HFF-Myc (cell line): ENCODE measurements at places on chromosomes 11 and 22.

- DNase-seq: no peak
Observed at GRCh38 chr22:29787371-29787980, 20.3 kb downstream of the UQCR10 start.

DNA sequence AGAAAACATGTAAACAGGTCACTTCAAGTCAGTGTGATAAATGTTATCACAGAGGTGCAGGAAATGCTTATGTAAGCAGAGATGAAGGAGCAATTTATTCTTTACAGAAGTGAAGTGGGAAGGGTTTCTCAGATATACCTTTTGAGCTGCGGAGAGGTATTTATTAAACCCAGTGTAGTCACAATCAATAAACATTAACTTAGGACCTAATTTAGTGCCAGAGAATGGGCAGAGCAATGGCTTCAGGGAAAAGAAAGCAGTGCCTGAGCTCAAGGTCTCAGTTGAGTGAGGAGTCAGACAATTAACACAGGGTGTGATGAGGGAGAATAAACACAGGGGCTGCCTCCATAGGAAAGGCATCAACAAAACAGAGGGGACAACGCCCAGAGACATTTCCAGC is 1.9 kb downstream of the MS4A5 start:
- no peak for DNase-seq

DNA sequence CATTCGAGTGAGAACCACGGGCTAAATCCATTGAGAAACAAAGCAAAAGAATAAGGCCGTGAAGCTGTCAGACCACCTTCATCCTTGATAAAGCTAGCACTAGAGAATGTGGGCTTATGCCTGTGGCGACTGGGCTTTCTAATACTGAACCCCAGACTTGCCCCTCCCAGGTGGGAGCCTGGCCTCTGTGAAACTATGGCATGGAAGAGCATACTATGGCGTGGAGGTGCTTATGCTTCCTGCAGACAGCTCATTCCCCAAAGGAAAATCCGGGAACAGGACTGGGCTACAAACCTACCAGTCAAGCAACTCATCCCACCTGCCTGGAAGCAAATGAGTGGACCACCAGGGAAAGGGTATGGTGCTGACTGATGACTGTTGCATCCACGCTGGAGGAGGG is 92.4 kb downstream of the ZC3H12C start:
- DNase-seq: no peak

- no peak for DNase-seq
Observed at GRCh38 chr11:115060840-115061239, 382.5 kb downstream of the NXPE2 start.

DNA sequence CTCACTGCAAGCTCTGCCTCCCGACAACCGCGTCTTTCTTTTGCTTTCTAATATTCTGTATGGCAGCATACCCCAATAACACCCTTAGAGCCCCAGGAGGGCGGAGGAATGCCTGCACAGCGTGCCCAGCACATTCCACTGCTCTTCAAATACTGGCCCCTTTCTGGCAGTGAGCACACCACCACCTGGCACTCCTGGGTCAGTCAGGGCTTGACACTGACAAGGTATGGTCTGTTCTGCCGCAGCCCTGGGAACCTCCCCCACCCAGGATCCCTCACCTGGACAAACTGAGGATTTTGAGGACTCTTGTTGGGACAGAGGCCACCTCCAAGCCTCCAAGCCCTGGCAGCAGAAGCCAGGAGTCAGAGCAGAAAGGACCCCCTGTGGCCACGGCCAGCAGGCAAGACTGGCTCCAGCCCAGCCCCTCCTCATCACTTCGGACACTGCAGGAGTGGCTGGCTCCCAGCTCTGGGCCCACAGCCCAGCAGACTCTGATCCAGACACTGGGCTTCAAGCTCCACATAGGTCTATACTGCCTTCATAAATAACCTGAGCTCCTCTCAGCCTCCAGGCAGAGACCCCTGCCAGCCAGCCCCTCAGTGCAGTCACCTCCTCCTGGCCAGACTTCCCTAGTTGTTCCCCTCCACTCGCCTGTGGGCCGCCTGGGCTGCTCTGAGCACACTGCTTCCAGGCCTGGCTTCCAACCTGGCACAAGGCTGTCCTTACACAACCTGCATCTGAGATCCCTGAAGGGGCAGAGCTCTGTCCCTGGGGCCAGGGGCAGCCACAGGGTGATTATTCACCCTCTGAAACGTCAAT is 14.5 kb downstream of the CARS1 start:
- DNase-seq: no peak

GRCh38 chr11:80109652-80110051 is 668.8 kb upstream of the TENM4 start:
- DNase-seq: no peak

DNA sequence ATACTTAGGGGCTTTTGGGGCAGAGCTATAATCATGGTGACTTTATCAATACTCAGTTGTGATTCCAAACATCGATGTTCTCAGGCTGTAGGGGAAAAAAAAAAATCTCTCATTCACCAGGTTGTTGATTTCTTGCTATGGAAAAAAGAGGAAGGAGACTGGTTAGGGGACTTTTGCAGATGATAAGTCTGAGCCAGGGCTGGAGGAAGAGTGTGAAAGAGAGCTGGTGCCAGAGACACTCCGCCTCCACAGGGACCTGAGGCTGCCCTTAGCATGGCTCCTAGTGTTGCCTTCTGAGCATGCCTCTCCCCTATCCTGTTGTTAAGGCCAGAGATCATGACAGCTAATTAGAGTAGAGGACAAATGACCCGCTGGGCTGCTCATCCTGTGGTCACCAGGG is 16.9 kb downstream of the UPB1 start:
- no peak for DNase-seq

- DNase-seq: no peak
Observed at GRCh38 chr11:77876045-77876444, 55.1 kb downstream of the AAMDC start.

DNA sequence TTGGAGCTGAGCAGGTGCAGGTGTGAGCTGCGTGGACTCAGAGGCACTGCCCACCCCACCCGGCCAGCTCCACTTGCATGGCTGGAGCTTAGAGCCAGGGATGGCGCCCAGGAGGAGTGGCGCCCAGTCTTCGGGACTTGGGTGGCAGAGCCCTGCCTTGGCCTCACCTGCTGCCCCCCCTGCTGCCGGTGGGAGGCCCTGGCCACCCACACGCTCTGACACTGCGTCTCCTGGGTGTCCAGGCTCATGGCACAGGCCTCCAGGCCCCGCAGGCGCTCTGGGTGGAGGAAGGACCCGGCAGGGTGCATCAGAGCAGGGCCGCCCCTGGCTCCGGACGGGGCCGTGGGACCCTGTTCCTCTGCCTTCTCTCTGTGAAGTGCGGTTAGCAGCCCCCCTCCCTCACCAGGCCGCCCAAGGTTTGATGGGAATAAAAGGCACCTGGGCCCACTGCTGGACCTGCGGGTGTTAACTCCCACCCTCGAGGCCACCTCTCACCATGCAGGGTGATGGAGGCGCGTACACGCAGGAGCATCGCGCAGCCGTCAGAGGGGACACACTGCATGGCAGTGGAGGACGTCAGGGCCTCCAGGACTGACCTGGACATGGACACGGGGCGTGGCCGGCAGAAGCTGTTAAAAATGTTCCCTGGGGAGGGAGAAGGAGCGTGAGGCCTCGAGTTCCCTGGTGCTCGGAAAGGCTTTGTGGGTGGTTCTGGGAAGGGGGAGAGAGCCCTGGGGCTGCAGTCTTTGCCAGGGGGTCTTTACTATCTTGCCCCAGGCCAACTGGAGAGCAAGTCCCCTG is 11.8 kb downstream of the IL17REL start:
- DNase-seq: no peak

- DNase-seq: no peak
Observed at GRCh38 chr11:16745950-16746605, 7.6 kb downstream of the C11orf58 start.

GRCh38 chr11:34552270-34552669 is 38.7 kb upstream of the ELF5 start:
- no peak for DNase-seq

GRCh38 chr11:12274558-12275197 is 102.7 kb upstream of the PARVA start:
- no peak for DNase-seq

DNA sequence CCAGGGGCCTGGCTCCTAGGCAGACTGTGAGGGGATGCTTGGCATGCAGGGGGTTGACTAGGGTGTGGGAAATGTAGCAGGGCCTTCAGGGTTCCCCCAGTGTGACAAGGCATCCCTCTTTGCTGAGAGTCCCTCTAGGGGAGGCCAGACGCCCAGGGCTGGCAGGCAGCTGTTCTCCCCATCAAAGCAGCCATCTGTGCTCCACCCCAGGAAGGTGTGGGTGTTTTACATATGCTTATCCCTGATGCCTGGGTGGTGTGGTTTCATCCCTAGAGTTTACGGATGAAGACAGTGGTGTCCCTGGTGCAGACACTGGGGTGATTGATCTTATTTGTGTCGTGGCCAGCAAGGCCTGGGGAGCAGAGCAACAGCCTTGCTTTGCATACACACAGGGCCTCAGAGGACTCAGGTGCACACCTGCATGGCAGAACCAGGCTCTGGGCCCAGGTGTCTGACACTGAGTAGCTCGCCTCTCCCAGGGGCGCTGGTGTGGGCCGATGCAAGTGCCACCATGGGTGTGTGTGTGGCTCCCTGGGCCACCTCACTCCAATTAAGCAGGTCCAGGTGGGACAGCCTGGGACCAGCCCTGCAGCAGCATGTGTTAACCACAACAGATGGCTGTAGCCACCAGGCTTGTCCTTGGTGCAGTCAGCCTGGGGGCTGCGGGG is 74.2 kb downstream of the MED15 start:
- no peak for DNase-seq

DNA sequence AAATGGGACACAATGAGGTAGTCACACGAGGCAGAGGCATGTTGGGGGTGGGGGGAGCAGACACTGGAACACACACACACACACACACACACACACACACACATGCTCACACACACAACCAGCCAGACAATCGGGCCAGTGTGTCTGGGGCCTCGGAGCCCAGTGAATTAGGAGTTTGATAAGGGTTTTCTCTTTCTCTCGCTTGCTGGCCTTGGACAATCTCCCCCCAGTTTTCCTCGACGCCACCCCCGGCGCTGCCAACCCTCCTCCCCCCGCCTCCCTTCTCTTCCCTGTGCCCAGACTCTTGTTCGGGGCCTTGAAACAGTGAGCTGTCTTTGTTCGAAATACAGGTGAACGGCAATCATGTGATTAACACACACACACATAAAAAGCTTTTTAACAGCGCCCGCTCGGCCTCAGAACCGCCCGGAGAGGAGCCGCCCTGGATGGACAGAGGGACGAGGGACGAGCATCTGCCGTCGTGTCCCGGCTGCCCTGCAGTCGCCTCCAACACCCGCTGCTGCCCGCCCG is 1.5 kb upstream of the SOX10 start:
- DNase-seq: no peak

GRCh38 chr11:104151404-104152204 is 12.3 kb downstream of the PDGFD start:
- DNase-seq: no peak

GRCh38 chr22:21443057-21443734 is 24.0 kb upstream of the TMEM191C start:
- DNase-seq: no peak

GRCh38 chr11:103888541-103888951 is 147.9 kb upstream of the DDI1 start:
- DNase-seq: no peak

- no peak for DNase-seq
Observed at GRCh38 chr11:82321206-82321605, 412.5 kb downstream of the FAM181B start.

- DNase-seq: peak; percentile 90
Observed at GRCh38 chr11:74929431-74930363, 19.2 kb downstream of the XRRA1 start.

DNA sequence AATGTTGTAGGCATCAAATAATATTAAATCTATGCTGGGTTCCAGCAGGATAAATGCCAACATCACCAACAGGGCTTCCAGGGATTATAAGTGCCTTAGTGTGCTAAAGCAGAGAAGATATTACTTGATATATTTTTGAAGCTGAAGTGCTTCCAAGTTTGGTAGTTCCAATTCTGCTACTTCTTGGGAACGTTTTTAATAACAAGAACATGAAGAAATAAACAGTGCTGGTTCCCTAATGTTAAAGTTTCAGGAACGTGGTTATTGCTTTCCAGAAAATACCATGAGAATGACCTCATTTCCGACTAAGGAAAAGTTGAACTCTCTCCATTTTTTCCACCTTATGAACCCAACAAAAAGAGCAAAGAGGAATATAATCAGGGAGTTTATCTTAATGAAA is 4.6 kb upstream of the RNF185 start:
- no peak for DNase-seq

DNA sequence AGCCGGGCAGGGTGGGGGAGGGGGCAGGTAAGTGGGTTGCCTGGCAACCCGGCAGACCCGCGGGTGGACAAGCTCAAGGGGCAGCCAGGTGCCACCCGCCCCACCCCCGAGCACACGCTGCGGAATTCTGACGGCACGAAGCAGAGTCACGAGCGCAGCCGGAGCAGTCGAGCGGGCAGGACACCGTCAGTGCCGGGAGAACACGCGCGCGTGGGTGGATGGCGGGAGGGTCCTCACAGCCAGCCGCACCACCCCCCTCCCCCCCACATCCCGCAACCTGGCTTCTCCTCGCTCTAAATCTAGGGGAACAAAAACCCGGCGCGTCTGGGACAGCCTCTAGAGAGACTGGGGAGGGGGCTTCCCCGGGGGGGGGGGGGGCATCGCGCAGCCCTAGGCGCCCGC is 133.1 kb upstream of the HSD17B12 start:
- DNase-seq: no peak

DNA sequence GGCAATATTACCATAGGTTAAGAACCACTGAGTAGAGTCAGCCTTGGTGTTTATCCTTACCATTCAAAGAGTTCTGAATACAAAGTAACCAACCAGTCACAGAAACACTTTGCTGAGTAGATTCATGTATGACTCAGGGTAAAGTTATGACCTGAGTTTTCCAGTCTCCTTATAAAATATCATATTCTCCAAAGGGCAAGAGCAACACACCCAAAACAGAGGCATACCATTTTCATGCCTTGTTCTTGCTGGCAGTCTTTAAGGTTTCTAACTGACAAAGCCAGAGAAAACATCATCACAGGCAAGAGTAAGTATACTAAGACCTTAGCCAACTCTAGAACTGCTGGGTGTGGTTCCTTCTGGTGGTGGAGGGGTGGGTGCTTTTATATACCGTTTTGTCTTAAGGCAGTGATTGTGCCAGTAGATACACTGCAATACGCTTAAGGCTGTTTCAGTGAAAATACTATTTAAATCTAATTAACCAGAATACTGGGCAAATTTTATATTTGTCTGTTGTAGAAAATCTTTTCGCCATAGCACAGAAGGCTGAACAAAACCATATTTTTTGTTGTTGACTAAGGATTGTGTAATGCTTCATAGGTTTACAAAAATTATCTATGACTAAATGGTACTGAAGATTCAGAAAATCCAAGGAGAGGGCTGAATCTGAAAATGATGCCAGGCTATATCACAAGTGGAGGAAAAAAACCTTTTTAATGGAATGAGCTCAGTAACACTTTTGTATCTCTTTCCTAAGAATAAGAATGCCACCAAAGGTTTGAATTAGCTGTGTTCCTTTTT is 3.0 kb downstream of the ATL3 start:
- peak; percentile 79 for DNase-seq

- no peak for DNase-seq
Observed at GRCh38 chr11:1460986-1461825, 25.4 kb downstream of the MOB2 start.

DNA sequence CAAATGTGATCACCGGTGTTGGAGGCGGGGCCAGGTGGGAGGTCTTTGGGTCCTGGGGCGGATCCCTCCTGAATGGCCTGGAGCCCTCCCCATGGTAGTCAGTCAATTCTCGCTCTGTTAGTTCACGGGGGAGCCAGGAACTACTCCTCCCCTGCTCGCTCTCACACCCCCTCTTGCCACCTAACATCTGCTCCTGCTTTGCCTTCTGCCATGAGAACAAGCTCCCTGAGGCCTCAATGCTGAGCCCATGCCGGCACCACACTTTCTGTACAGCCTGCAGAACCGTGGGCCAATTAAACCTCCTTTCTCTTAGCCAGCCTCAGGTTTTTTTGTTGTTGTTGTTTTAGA is 135.7 kb downstream of the SHANK2 start:
- no peak for DNase-seq
